ENCODE measurements at places on chromosomes 3 and 15.

- DNase-seq, result no peak
These were observed 64.1 kb upstream of the MYO5C start for GRCh38 chr15:52359722-52360121.

GRCh38 chr3:133136114-133137041 is 98.2 kb downstream of the TMEM108 start:
- no peak for DNase-seq

GRCh38 chr3:26997226-26997625 is 372.0 kb downstream of the NEK10 start:
- DNase-seq, result no peak

DNA sequence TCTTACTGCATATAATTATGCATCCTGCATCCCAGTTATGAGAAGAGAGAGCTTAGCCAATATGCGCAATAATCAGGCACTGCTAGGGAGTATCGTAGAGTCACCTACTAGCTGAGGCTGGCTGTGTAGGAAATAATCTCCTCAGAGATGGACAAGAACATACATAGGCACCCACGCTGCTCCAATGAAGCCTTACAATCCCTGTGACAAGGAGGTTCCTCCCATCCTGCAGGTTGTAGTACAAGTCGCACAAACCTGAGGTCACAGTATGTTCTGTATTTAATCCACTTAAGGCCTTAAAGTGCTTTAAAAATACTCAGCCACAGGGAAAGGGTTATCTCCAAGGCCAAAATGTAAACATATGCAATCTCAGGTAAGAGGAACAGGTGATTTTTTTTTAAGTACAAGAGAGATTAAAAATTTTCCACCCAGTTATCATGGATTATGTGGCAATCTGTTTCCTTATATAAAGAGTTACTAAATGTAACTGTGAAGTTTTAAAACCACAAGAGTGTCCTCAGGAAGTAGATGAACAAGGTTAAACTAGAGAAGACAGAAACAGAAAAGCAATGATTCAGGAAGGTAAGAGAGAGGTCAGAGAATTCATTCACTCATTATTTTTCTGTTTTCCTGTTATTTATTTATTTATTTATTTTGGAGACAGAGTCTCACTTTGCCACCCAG is 7.5 kb upstream of the COLQ start:
- DNase-seq, result no peak

DNA sequence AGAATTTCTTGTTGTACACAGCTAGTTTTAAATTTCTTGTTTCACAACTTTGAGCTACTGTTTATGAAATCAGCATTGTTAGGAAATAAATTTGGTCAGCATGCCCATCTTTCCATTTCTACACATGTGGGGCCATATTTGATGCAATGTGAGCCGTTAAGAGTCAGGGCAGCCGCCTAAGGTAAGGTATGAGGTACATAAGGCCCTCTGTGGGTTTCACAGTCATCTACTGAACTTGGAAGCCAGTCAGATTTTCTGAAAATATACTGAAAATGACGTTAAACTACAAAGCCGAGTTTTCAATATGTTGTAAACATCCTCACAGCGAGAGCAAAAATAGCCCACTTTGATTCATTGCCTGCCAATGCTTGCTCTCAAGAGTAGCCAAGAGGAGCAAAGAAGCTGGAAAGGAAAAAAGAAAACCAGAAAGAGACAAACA is 94.7 kb upstream of the PDZRN3 start:
- DNase-seq, result no peak

DNA sequence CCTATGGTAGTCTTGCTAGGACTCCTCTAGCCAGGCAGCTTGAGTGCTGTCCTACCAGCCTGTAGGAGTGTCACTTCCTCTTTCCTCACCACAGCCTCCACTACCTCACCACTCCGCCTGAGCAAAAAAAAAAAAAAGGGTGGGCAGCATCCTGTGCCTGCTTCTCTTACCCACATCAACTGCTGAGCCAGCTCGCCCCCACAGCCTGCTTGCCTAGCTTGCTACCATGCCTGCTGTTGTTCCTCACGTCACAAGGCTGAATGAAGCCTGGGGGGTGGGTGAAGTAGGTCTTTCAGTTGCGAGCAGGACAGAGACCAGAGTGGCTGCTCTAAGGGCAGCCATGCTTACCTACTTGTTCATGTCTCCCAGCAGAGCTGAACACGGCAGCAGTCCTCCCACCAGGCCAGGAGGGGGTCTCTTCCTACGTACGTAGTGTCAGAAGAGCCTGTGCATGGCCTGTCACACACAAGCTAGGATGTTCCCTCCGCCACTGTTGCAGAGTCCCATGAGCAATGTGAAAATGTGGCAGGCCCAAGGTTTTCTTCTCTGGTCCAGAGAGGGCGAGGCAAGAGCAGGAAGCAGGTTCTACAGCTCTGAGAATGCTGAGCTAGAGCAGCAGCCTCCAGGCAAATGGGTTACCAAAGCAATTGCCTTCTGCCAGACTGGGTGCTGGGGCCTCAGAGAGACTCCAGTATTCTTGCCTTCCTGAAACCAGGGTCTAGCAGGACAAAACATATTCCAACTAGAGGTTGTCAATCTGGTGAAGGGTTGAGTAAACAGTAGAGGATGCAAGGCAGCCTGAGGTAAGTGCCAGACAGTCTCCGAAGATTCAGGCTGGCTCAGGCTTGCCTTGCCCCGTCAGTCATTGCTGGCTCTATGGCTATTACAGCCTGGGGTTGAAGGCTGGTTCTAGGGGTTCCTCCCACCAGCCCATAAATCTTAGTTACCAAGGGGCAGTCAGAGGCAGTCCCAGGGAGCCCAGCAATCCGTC is 8.1 kb downstream of the PPM1M start:
- DNase-seq, result no peak

DNA sequence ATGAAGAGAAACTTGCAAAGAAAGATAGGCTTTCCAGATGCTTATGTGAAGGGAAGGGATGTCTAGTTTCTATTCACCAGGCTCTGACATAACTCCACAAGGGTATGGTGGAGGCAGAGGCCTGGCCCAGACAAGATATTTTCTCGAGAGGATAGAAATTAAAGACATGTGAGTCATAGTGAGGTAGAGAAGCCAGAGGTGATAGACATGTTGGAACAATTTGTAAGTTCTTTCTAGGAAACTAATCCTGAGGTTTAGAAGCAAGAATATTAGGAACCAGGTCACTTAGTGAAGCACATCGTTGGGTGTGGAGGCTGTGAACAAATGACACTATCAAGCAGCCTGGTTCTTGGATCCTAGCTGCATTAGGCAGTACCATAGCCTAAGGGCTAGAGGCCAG is 176.9 kb downstream of the BBX start:
- no peak for DNase-seq

- no peak for DNase-seq
These were observed 11.2 kb downstream of the ISLR2 start for GRCh38 chr15:74141591-74141990.

DNA sequence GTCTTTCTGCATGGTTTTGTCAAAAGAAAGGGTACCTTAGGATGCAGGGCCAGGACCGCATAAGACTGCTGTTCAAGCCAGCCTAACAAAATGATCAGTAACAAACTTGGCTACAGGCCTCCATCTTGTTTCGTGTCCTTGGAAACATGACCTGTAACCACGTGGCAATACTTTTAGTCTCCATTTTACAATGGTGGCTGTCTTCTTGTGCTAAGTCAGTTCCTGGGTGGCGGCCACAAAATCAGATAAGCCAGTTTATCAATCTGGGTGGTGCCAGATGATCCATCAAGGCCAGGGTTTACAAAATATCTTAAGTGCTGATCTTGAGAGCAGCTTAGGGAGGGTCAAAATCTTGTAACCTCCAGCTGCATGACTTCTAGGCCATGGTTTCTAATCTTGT is 57.1 kb upstream of the GK5 start:
- no peak for DNase-seq

- DNase-seq, result no peak
These were observed 249.9 kb downstream of the SHOX2 start for GRCh38 chr3:157856078-157856939.

GRCh38 chr3:109228391-109229080 is 87.8 kb downstream of the DPPA2 start:
- no peak for DNase-seq

GRCh38 chr15:70101459-70102113 is 3.9 kb upstream of the TLE3 start:
- DNase-seq, result no peak

- DNase-seq, result no peak
These were observed 239.3 kb downstream of the SLC9A9 start for GRCh38 chr3:143608966-143609365.

- DNase-seq, result no peak
These were observed 10.2 kb downstream of the CDCP1 start for GRCh38 chr3:45135959-45136358.

GRCh38 chr3:30646181-30646876 is 39.9 kb downstream of the TGFBR2 start:
- no peak for DNase-seq

DNA sequence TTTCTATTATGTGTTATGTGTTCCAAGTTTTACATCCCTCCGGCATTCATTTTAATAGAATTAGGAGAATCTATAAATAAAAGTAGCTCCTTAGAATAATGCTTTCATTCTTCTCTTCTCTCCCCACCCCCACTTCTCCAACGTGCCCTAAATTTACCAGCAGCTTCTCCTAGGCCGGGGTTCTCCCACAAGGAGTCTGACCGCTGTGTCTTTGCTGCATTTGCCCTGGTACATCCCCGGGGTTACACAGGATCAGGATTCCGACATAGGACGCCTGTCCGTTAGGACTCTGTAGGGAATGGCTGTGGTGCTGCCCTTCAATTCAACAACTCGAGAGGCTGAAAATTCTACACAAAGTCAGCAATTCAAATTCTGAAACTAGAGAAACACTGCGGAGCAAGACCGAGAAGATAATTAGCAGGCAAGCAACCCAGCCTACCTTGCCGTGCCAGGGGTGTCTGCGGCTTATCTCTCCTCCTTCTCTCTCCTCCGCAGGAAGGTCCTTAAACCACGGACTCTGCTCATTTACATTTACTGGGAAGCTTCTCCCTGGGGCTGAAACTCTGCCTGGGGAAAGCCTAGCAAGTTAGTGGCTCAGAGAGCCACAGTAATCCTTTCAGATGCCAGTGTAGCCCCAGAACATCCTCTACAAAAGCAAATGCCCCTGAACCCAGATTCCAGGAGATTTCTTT is 18.8 kb downstream of the PCSK6 start:
- no peak for DNase-seq

- DNase-seq, result no peak
These were observed 2.2 kb upstream of the FOXB1 start for GRCh38 chr15:60001610-60002527.

- no peak for DNase-seq
These were observed 14.9 kb upstream of the CRABP1 start for GRCh38 chr15:78325092-78325843.

DNA sequence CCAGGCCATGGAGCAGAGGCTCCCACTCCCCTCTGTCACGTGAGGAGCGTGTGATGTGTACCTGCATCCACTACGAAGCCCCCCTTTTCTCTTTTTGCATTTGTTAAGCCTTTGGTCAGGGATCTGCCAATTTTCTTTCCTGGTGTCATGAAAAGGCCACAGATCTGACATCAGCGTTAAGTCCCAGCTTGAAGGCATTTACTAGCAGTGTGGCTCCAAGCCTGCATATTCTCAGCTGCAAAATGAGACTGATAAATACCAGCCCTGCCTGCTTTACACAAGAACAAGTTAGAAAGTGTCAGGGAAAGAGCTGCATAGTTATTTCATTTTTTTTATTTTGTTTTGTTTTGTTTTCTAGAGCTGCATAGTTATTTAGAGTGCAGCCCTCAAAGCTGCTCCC is 2.3 kb upstream of the ANKRD63 start:
- no peak for DNase-seq

GRCh38 chr15:68981941-68982340 is 32.6 kb upstream of the NOX5 start:
- no peak for DNase-seq

- no peak for DNase-seq
These were observed 94.3 kb upstream of the PFN2 start for GRCh38 chr3:150064971-150065370.

GRCh38 chr3:192875971-192876565 is 41.6 kb downstream of the MB21D2 start:
- DNase-seq, result no peak

DNA sequence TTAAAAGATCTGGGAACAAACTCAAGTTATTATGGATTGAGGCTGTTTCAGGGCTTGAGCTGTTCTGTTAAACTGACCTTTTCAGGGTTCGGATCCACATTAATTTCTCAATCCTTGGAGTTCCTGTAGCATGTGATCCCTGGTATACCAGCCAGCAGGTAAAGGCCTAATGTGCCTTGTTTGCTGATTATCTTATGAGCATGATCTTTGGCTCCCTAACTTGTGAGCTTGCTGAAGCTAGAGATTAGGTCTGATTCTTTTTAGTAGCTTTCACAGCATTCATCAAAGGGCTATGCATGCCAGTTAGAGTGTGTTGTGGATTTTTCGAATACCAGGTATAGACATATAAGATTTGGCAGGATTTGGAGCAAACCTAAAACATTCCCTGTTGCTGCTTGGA is 10.3 kb downstream of the CORO2B start:
- no peak for DNase-seq

- DNase-seq, result no peak
These were observed 524.1 kb upstream of the CFAP20DC start for GRCh38 chr3:59573911-59574310.

DNA sequence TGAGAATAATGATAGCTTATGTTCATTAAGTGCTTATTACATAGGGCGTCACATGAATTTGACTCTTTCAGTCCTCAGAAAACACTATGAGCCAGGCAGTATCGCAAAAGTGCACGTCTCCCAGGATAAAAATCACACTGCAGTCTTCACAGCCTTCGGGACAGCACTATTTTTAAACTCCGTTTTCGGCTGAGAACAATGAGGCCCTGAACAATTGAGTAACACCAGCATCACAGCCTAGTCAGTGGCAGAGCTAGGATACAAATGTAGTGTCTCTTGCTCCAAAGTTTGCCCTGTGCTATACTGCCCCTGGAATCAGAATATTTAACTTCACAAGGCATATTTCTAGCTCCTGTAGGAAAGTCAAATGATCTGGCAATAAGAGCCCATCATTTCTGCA is 852.1 kb upstream of the SEMA6D start:
- DNase-seq, result no peak

DNA sequence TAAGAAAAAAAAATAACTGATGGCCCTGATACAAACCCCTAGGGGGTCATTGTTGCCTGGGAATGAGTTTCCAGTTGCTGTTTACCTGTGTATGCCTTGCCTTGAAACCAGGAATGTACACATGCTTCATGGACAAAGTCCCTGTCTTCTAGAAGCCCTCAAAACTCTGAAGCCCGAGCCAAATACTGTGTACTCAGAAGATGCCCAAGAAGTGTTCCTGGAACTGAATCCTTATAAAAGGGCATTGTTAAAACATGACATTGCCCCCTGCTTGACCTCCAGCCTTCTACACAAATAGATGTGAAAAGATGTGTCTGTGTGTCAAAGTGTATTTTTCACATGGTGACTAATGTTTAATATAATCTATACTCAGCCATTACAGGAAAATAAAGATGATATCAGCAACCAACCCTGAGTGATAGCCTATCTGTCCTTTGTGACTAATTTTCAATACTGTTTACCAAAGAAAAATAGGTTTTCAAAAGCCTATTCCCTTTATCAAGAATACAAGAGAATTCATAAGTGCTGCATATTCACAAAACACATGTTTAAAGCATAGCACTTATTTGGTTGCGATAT is 325.9 kb downstream of the MECOM start:
- DNase-seq, result no peak

GRCh38 chr3:46215810-46216414 is 7.8 kb upstream of the CCR1 start:
- DNase-seq, result no peak
